Suppressor macrophage treated with lipopolysaccharide for 4 hours (primary cell): ENCODE measurements at places on chromosomes 4 and X.

DNA sequence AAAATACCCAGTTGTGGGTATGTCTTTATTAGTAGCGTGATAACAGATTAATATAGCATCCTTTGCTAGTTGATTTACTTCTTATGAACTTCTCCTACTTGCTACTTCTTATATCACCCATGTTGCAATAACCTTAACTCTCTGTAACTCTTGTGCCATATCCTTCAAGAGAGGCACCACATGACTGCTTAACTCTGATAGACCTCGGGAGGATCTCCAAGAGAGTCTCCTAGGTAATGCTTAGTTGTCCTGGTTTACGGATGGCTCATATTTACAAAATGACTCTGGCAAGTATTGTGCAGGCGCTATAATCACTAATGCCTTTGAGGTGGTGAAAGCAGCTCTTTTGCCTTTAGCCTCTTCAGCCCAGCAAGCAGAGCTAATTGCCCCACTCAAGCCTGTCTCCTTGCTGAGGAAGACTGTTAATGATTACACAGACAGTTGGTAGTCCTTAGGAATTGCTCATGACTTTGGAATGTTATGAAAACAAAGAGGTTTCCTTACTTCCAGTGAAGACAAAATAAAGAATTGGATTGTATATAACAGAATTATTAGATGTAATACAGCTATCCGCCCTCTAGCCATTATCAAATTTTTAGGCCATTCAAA is 1305.8 kb downstream of the PCDH7 start:
- DNase-seq: no peak

DNA sequence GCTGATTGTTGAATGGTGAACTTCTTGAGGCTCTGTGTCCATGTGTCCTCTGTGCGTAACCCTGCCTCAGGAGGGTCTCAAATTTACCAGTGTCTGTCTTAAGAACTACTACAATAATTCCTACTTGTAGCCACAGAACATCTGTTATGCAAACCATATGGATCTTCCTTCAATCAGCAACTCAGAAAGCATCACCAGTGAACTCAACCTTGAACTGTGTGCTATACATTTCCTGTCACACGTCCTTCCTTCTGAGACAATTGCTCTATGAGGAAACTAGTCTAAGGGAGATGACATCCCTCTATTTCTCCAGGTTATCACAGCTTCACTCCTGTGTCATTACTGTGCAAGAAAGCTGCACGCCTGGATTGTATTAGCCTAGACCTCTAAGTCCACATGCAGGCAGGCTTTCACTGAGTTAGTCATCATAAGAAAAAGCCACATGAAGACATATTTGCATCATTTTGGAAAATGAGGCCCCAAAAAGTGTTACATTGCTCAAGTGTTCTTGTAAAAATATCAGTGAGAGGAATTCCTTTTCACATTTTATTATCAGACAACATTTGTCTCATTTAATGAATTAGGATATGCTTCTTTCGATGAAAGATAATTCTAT is 157.8 kb downstream of the AFF2 start:
- no peak for DNase-seq

GRCh38 chr4:58849026-58849425 is 1738.8 kb upstream of the IGFBP7 start:
- no peak for DNase-seq

DNA sequence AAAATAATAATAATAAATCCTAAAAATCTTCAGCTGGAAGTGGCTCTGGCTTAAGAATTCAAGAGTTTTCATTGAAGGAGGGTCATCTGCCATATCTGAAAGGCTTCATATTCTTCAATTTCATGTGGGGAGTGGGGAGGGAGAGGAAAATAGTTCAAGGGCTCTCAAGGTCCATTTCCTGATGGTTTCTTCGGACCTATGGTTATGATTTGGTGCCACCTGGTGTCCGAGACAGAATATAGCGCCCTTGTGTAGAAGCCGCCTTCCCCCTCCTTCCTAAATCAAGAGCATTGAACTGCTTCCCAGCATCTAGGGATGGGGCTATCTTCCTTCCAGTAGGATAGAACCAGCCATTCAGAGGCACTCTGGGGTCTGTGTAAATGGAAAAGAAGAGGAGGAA is 34.3 kb downstream of the NLGN3 start:
- DNase-seq: peak; percentile 66

DNA sequence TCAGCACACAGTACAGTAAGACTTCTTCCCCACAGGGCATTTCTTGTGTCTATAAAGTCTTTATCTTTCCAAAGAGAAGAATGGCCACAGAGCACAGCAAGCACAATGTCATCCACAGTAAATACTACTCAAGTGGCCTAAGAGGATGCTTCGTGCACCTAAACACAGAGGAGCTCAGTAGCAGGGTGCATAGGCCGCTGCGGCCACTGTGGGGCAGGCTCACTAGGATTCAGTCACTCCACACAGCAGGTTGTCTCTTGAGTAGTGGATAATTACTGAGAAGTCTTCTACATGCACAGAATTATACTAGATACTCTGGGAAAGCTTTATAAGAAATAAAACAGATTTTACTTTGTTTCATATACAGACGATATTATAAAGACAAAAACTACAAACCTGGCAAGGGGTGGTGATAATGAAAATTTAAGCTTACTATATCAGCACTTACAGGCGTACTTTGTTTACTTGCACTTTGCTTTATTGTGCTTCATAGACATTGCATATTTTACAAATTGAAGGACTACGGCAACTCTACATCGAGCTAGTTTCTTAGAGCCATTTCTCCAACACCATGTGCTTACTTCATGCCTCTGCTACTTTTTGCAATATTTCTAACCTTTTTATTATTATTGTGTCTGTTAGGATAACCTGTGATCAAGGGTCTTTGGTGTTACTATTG is 78.5 kb downstream of the PRDM5 start:
- no peak for DNase-seq

- no peak for DNase-seq
Observed at GRCh38 chr4:70496231-70496630, 22.1 kb upstream of the AMTN start.

GRCh38 chr4:54189140-54189539 is 40.0 kb upstream of the PDGFRA start:
- no peak for DNase-seq

DNA sequence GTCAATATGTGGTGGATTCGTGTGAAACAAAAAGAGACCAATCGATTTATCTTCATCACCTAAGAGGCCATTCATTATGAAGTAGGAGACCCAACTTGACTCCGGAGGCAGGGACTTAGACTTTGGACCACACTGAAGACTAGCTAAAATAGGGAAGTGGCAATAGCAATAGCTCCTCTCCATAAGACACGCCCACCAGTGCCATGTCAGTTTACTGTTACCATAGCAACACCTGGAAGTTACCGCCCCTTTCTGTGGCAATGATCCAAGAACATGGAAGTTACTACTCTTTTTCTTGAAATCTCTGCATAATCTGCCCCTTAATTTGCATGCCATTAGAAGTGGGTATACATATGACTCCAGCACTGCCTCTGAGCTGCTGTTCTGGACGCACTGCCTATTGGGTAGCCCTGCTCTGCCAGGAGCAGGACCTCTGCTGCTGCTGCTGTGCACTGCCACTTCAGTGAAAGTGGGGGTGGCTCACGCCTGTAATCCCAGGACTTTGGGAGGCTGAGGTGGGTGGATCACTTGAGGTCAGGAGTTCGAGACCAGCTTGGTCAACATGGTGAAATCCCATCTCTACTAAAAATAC is 163.2 kb downstream of the PRKX start:
- peak; percentile 40 for DNase-seq
